Kidney (tissue), 22 donors: ENCODE measurements at places on chromosomes 5 and 9.

DNA sequence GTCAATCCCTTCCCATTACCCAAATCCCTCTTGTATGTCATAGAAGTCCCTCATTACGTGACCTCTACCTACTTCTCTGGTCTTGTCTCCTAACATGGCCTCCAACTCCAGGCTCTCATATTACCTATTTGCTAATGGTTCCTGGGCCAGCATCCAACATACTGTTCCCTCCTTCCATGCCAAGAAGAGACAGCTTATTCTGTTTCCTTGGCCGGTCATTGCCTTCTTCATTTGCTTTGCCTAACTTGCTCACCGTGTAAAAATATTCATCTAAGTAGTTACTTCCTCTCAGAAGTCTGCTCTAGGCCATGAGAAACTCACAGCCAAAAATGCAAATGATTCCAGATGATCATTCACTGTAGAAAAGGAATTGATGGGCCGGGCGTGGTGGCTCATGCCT, 8.9 kb upstream of the IL6ST start:
- H3K36me3 ChIP-seq: no peaks in the 10 kb centered on the region
- H3K4me3 ChIP-seq: no peak overlapping the region
- no peak overlapping the region for H3K27ac ChIP-seq
- H3K27me3 ChIP-seq: no peaks in the 10 kb centered on the region
- no peaks in the 10 kb centered on the region for H3K4me1 ChIP-seq
- DNase-seq: no peak

DNA sequence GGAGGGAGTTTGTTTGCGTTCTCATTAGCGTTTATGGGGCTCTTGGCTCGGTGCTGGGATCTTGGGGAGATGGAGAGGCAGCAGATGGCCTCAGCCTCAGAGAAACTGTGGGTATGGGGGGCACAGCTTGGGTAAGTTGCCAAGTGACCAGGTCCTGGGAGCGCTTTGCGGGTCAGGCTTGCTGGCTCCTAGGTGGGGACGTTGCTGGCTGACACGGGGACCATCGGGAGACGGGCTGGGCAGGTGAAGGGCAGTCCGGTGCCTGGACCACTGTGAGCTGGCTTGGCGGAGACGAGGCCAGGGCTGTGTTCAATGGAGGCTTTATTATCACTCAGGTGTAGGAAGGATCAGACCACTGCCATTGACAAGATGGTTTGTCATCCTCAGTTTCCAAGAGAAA, 30.0 kb downstream of the FGD3 start:
- H3K27ac ChIP-seq: peak overlapping the region; percentile 43
- H3K36me3 ChIP-seq: no peaks in the 10 kb centered on the region
- DNase-seq: no peak
- no peaks in the 10 kb centered on the region for H3K27me3 ChIP-seq
- H3K4me3 ChIP-seq: peak overlapping the region; percentile 41

DNA sequence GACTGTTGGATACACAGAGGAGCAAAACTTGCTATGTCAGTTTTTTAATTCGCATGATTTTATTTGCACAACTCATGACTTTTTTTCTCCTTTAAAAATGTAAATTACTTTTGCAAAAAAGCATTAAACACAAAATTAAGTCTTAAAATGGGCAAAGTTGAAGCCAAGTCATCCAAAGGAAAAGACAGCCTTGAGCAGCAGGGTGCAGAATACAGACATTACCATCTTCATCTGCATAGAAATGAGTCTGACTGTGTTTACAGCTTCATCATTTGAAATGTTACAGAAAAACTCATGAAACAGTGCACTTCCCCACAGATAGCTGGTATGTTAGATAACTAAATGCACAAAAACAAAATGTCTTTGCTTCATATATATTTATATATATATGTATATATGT, 101.4 kb downstream of the TSSK1B start:
- H3K4me3 ChIP-seq: no peak overlapping the region
- H3K27me3 ChIP-seq: no peaks in the 10 kb centered on the region
- DNase-seq: no peak
- no peak overlapping the region for H3K27ac ChIP-seq

GRCh38 chr9:132800038-132800648, 77.9 kb downstream of the AK8 start:
- H3K4me1 ChIP-seq: no peaks in the 10 kb centered on the region
- no peaks in the 10 kb centered on the region for H3K36me3 ChIP-seq
- no peak overlapping the region for H3K4me3 ChIP-seq
- H3K27ac ChIP-seq: no peak overlapping the region
- DNase-seq: peak; percentile 85

- peaks cover 27% of the 10 kb centered on the region for H3K4me1 ChIP-seq
- no peak overlapping the region for H3K4me3 ChIP-seq
- H3K27me3 ChIP-seq: no peaks in the 10 kb centered on the region
These were observed 28.4 kb downstream of the B4GALT1 start for GRCh38 chr9:33138768-33139167.

DNA sequence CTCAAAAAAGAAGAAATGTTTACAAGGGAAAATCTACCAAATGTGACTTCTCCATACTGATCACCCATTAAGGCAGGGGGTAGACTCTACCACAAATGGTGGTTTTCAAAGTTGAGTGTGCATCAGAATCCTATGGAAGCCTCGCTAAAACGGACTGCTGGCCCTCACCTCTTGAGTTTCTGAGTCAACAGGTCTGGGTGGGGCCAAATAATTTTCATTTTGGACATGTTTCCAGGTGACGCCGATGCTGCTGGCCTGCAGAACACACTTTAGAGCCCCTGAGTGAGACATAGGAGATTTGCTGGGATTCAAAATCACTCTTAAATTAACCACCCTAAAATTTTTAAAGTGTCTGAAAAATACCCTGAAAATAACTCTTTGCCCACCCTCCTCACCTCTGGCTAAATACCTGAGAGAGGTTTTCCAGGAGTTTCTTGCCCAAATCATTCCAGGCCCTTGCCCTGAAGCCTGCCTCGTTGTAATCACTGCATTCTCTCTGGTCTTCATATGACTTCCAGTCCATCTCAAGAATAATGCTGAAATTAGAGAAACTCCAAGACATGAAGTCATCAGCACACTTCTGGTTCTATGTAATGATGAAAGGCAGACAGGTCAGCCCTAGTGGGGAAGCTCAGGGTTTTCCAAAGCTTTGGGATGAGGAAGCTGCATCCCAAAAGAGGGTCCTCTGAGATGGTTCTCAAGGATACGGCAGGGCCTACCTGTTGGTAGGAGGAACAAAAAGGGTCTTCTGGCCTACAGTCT, 18.2 kb downstream of the C9orf152 start:
- H3K27ac ChIP-seq: peak overlapping the region; percentile 23
- H3K27me3 ChIP-seq: no peaks in the 10 kb centered on the region
- no peak overlapping the region for H3K4me3 ChIP-seq
- H3K36me3 ChIP-seq: no peaks in the 10 kb centered on the region
- H3K4me1 ChIP-seq: peaks cover 3% of the 10 kb centered on the region
- no peak for DNase-seq

GRCh38 chr9:136773386-136774044, 9.2 kb upstream of the LCN15 start:
- no peaks in the 10 kb centered on the region for H3K36me3 ChIP-seq
- no peaks in the 10 kb centered on the region for H3K27me3 ChIP-seq
- no peak for DNase-seq
- no peak overlapping the region for H3K27ac ChIP-seq
- no peaks in the 10 kb centered on the region for H3K4me1 ChIP-seq
- H3K4me3 ChIP-seq: no peak overlapping the region

GRCh38 chr9:124020520-124021384, 9.2 kb downstream of the LHX2 start:
- H3K4me3 ChIP-seq: no peak overlapping the region
- no peak overlapping the region for H3K27ac ChIP-seq
- peak; percentile 77 for DNase-seq

- no peak overlapping the region for H3K27ac ChIP-seq
- H3K4me3 ChIP-seq: no peak overlapping the region
- H3K27me3 ChIP-seq: no peaks in the 10 kb centered on the region
- H3K36me3 ChIP-seq: no peaks in the 10 kb centered on the region
These were observed 149.0 kb downstream of the AOPEP start for GRCh38 chr9:94875300-94876020.

- no peak overlapping the region for H3K27ac ChIP-seq
- no peaks in the 10 kb centered on the region for H3K36me3 ChIP-seq
- no peaks in the 10 kb centered on the region for H3K4me1 ChIP-seq
- no peak overlapping the region for H3K4me3 ChIP-seq
- no peaks in the 10 kb centered on the region for H3K27me3 ChIP-seq
These were observed 17.4 kb upstream of the ZFAND5 start for GRCh38 chr9:72382405-72382804.

- H3K27me3 ChIP-seq: no peaks in the 10 kb centered on the region
- H3K4me1 ChIP-seq: no peaks in the 10 kb centered on the region
- no peak for DNase-seq
- H3K4me3 ChIP-seq: no peak overlapping the region
These were observed 19.4 kb upstream of the NMUR2 start for GRCh38 chr5:152424501-152424900.

GRCh38 chr5:133222979-133223378, 171.2 kb downstream of the HSPA4 start:
- H3K4me1 ChIP-seq: peaks cover 7% of the 10 kb centered on the region
- H3K27ac ChIP-seq: no peak overlapping the region
- no peaks in the 10 kb centered on the region for H3K27me3 ChIP-seq
- peak; percentile 83 for DNase-seq
- H3K4me3 ChIP-seq: no peak overlapping the region
- no peaks in the 10 kb centered on the region for H3K36me3 ChIP-seq

DNA sequence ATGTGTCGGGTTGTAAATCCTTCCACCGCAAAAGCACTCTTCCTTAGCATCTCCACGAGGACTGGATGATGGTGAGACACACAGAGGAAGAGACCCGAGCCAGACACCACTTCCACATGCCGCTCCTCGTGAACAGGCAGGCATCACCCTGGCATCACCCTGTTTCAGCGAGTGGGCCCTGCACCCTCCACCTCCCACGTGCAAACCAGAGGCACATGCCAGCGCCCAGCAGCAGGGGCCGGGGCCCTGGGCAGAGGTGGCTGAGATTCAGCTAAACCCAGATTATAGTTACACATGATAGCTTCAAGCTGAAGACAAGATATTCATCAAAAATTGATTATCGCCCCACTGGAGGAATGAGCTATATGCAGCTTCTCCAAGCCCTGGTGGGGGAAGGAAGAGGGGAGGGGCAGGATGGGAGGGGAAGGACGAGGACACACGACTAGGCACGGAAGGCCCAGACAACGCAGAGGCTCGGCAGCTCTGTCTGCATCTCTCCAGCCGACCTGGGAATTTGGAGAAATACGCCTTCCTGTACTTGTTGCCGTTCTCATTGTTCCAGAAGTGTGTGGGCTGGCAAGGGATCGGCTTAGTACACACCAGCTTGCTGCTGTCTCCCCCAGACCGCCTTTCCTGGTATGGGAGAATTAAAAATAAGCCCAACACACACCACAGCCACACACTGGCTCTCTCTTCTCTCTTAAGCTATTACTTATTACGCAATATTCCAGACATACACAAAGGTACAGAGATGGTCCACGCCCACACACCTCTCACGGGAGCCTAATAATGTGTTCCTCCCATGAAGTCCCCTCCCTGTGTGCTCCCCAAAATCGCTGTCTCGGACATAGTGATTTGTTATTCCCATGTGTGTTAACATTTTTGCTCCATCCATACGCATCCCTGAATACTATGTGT, 50.4 kb upstream of the ZNF354A start:
- H3K36me3 ChIP-seq: no peaks in the 10 kb centered on the region
- no peaks in the 10 kb centered on the region for H3K27me3 ChIP-seq
- no peaks in the 10 kb centered on the region for H3K4me1 ChIP-seq
- H3K27ac ChIP-seq: no peak overlapping the region
- DNase-seq: no peak

DNA sequence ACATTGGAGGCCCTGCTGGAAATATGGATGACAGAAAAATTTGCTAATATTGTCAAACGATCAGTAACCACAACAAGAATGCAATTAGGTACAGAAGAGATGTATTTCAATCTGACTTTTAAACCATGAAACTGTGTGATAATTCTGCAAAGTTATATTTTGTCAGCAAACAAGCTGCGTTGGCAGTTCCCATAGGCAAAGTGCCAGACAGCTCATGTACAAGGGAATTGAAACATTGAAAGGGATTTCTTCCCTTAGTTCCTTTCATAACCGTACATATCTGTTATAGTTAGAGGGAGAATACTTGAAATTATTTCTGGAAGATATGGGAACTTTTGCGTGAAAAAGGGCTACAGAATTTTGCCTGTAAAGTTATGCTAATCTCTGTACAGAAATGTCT, 419.4 kb upstream of the PTGER4 start:
- no peaks in the 10 kb centered on the region for H3K4me1 ChIP-seq
- no peak overlapping the region for H3K27ac ChIP-seq
- H3K27me3 ChIP-seq: no peaks in the 10 kb centered on the region
- no peak for DNase-seq

GRCh38 chr5:152113401-152113800, 188.8 kb upstream of the GLRA1 start:
- H3K4me3 ChIP-seq: no peak overlapping the region
- H3K4me1 ChIP-seq: no peaks in the 10 kb centered on the region
- no peak overlapping the region for H3K27ac ChIP-seq
- no peak for DNase-seq
- no peaks in the 10 kb centered on the region for H3K36me3 ChIP-seq
- no peaks in the 10 kb centered on the region for H3K27me3 ChIP-seq

DNA sequence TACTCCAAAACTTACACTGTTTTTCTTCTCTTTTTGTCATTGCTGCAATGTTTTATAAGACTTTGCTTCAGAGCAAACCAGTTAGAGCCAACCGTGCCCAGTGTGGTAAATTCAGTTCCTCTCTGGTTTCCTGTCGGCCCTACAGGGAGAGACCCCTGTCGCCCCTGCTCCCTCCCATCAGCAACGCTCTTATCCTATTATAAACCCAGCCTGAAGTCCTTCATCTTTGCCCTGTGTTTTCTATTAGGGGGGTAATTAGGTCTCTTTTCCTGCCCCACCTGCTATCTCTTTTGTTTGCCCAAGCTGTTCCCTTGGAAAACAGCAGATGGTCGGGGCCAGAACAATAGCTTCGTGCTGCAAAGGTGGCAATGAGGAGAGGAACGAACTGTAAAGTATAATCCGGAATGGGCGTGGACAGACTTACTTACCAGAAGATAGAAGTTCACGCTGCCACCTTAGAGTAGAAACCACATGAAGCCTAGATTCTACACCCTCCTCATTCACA, 21.4 kb upstream of the OTULINL start:
- H3K36me3 ChIP-seq: no peaks in the 10 kb centered on the region
- H3K27me3 ChIP-seq: no peaks in the 10 kb centered on the region
- DNase-seq: no peak
- peaks cover 2% of the 10 kb centered on the region for H3K4me1 ChIP-seq
- H3K4me3 ChIP-seq: no peak overlapping the region
- H3K27ac ChIP-seq: no peak overlapping the region

DNA sequence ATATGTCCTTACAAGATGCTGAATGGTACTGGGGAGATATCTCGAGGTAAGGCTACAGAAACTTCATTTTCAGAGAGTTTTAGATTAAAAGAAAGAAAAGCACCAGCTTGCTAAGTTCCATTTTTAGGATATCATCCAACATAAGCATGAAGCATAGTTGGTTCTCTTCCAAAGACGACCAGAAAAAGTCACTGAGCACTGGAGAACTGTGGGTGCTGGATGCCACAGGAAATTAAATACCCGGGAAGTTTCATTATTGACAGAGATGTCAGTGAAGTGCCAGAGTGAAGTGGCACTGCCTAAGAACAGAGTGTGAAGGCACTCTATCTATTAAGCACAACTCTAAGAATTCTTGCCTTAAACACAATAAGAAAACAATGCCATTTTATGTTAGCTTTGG, 76.8 kb downstream of the PIK3R1 start:
- H3K36me3 ChIP-seq: peaks cover 18% of the 10 kb centered on the region
- no peak for DNase-seq
- H3K27me3 ChIP-seq: no peaks in the 10 kb centered on the region
- H3K4me1 ChIP-seq: peaks cover 2% of the 10 kb centered on the region

- no peaks in the 10 kb centered on the region for H3K36me3 ChIP-seq
- no peaks in the 10 kb centered on the region for H3K27me3 ChIP-seq
- H3K4me3 ChIP-seq: no peak overlapping the region
- no peak overlapping the region for H3K27ac ChIP-seq
- H3K4me1 ChIP-seq: no peaks in the 10 kb centered on the region
These were observed 28.3 kb upstream of the STOM start for GRCh38 chr9:121398374-121398773.
